Stimulated activated CD8-positive, alpha-beta memory T cell treated with anti-CD3 and anti-CD28 coated beads, Interleukin-15, amount 100 ng/mL, for 1 hour (primary cell): ENCODE measurements at places on chromosomes 4 and X.

- DNase-seq = no peak
Observed at GRCh38 chrX:124530803-124531202, 184.4 kb downstream of the SH2D1A start.

DNA sequence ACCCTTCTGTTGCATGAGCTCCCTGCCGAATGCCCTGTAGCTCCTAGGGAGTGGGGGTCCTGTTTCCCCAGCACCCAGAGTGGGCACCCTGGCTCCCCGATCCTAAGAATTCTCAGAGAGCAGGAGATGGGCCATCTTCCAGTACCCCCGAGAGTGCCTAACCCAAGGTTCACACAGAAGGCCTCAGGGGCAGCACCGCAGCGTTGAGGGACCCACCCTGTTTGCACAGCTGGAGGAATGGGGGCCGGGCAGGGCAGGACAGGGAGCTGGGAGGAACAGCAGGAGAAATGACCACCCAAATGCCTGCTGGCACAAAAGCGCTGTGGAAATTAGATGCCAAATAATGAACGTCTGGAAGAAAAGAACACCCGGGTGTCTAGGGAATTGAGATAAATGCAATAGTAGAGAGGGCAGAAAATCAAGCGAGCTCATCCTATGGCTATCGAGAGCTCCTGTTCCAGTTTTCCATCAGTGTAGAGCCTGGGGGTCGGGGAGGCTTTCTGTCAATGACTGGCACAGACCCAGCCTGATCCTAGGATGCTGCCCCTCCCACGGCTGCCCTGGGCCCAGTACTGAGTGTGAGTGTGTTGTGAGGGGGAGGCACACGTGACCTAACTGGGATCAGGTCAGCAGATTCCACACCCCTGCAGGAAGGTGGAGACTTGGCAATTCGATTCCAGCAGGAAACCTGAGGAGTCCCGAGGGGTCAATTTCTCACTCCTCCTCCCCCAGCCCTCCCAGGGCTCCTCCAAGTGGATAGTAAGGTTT lies 25.7 kb downstream of the SEPTIN6 start:
- DNase-seq = no peak

DNA sequence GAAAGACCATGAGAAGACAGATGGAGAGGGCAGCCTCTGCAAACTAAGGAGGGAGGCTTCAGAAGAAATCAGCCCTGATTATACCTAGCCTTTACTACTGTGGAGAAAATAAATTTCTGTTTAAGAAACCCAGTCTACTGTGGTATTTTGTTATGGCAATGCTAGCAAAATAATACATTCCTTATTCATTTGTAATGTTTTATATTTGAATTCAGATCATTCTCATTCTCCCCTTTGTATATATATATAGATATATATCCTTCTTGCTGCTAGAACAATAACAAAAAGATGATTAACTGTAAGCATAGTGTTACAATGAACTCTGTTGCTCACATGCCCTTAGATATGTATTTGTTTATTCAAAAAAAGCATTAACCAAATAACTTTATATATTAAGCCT lies 22.5 kb downstream of the DMD start:
- no peak for DNase-seq

DNA sequence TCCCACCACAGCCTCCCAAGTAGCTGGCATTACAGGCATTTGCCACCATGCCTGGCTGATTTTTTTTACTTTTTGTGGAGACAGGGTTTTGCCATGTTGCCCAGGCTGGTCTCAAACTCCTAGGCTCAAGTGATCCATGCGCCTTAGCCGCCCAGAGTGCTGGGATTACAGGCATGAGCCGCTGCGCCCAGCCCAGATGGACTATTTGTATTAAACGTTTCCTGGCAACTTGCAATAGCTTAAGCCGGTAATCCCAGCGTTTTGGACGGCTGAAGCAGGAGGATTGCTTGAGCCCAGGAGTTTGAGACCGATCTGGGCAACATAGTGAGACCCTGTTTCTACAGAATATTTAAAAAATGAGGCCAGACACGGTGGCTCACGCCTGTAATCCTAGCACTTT lies 18.4 kb downstream of the UBE2K start:
- DNase-seq = no peak

DNA sequence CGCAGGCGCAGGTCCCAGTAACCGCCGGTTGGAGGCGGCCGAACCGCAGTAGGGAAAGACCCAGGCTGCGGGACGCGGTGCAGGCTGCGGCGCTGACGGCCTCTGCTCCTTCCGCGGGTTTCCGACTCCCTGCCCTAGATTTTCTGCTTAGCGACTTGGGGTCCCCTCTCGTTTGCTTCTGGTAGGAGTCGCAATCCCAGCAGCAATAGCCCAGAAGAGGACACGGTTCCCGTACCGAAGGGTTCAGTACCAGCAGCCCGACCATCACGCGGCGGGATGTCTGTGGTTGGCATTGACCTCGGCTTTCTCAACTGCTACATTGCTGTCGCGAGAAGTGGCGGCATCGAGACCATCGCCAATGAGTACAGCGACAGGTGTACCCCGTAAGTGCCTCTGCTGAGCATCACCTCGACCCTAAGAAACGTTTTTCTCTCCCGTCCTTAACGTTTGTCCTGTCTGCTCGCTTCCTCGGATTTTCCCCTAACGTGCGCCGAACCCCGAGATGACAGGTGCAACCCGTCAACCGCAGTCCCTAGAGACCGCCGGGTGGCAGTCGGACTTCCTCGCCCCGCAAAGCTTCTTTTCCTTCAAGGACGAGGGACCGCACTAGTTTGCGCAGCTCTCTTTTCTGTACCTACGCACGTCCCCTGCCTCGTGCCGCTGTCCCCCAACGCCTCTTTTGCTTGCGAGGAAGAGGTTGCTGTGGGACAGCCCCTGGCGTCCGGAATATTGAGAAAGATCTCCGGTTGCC lies at the start of gene HSPA4L:
TSS of gene HSPA4L (plus strand) at position 48 of the 751 bp plus-strand sequence. CDS start at position 277, 229 bp downstream.
- DNase-seq = no peak

DNA sequence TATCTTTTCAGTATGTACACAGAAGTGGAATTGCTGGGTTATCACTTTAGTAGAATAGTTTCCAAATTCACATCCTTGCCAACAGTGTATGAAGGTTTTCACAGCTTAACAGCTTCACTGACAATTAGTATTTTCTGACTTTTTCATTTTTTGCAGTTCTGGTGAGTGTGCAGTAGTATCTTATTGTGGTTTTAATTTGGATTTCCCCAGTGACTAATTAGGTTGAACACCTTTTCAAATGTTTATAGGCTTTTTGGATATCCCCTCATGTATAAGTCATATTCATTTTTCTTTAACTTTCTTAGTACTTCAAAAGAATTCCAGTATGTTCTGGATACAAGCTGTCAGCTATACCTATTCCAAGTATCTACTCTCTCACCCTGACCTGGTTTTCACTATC lies 37.1 kb downstream of the BRCC3 start:
- no peak for DNase-seq

DNA sequence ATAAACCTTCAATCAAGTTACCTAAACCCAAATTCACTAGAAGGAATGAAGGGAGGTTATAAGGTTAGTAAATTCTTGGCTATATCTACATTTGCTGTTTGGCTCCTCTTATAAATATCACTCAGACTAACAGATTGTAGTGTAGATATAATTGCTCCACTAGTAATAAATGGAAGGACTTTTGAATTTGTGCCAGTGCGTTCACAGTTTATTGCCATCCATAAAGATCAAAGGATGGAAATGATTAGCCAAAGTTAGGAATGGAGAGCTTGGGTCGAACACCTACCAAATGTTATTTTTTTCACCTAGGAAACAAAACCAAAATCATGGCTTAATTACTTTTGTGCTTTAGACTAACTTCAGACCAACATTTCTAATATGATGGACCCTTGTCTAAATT lies 9.2 kb downstream of the DTHD1 start:
- DNase-seq = no peak

GRCh38 chr4:123520325-123520724 lies 123.7 kb downstream of the SPRY1 start:
- DNase-seq = no peak

DNA sequence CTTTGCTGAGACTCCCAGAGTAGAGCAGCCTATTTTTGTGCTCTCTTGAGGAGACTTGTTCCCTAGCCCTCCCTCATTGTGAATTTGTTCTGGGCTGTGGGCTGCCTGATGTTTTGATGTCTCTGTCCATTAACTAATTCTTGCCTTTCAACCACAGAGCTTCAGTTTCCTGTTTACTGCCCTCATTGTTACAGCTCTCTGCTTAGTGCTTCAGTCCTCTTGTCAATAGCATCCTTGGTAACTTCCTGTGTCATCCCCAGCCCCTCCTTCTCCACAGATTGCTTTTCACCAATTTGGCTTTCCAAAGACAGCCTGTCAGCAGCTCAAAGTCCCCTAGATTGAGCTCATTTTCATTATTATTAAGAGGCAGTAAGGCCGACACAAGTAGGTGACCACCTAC lies 69.9 kb downstream of the COX7B2 start:
- DNase-seq = no peak

- no peak for DNase-seq
Observed at GRCh38 chr4:112214390-112215264, 17.0 kb upstream of the AP1AR start.

- no peak for DNase-seq
Observed at GRCh38 chr4:169330811-169331210, 60.1 kb upstream of the SH3RF1 start.

DNA sequence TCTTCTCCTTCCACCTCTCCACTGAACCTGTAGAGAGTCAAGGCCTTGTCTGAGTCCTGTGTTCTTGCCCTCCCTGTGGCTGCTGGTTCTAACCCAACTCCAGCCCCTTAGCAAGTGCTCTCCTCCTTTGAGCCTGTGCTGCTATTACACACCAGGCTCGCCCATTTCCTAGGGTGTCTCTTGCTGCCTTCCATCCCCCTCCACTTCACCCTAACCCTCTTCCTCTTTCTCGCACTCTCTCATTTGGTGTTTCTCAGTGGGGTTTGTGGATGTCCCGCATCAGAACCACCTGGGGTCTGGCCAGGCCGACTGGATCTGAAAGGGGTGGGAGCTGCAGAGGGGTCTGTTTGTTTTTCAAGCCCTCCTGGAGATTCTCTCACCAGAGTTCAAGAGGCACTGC lies 156.7 kb downstream of the SPRY1 start:
- no peak for DNase-seq

GRCh38 chr4:142565771-142566170 lies 280.3 kb downstream of the INPP4B start:
- DNase-seq = no peak

DNA sequence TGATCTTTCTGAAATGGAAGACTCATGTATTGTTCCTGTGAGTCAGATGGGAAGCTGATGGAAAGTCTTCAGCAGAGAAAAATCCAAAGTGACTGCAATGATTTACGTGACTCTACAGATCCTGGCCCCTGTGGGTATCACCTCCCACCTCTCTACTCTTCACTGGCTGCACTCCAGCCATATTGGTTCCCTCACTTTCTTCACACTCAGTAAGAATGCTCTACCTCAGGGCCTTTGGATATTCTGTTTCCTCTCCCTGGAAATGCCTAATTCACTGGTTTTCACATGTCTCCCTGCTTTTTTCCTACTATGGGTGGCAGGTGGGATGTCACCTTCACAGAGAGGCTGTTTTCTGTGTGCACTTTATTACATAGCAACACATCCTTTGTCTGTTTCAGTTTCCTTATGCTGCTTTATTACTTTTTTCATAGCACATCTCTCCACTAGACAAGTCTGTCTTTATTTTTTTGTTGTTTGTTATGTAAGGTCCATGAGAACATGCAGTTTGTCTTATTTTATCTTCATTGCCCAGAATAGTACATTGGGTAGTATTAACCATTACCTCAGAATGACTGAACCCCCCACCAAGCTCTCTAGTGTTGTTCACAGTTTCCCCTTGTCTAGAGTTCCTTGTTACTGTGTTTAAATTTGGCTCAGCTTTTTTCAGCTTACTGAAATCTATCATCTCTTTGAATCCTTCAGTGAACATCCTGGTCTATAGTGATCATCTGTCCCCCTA lies 57.6 kb upstream of the CLNK start:
- no peak for DNase-seq

DNA sequence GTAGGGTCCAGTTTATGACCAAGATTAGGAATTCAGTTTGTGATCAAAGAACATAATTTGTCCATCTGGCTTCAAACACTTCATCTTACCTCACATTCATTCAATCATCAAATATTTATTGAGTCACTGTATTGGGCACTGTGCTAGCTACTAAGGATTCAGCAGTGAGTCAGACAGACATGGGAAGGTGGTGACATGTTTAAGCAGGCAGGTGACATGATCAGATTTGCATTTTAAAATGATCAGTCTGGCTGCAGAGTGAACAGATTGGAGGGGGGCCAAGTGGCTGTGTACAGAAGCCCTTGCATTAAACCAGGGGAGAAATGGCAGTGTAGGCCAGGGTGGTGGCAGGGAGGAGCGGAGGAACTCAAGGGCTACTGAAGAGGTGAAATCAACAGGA lies 25.1 kb upstream of the APLN start:
- DNase-seq = no peak

- DNase-seq = no peak
Observed at GRCh38 chr4:75686346-75686745, 13.1 kb upstream of the G3BP2 start.

DNA sequence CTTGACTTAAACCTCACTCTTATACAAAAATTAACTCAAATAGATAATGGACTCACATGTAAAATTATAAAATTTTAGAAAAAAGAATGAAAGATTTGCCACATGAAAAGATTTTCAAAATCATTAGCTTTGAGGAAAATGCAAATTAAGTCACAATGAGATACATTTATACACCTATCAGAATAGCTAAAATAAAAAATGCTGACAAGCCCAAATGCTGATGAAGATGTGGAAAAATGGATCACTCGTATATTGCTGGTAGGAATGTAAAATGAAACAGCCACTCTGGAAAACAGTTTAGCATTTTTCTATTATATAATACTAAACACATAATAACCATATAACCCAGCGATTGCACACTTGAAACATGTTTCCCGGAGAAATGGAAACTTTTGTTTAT lies 316.2 kb downstream of the ANKRD50 start:
- DNase-seq = no peak

GRCh38 chr4:138113819-138114400 lies 128.2 kb downstream of the SLC7A11 start:
- no peak for DNase-seq

- DNase-seq = no peak
Observed at GRCh38 chrX:136762820-136763452, 17.8 kb downstream of the ARHGEF6 start.

DNA sequence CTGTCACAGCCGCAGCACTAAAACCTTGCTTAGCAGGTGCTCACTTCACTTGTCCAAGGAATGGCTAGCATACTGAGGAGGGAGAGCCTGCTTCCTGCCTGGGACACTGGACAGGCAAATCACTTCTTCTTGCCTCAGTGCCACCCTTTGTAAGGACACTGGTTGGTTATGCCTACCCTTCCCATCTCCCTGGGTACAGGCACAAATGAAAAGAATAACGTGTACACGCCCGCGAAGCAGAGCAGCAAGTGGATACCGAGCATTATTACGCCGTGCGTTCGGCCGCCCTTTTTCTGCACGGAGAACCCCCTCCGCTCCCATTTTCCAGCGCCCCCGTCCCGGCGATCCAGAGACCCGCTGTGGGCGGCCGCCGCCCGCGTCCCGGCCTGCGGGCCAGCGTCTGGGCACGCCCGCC lies 338 bp upstream of the KLHL2 start:
- no peak for DNase-seq

DNA sequence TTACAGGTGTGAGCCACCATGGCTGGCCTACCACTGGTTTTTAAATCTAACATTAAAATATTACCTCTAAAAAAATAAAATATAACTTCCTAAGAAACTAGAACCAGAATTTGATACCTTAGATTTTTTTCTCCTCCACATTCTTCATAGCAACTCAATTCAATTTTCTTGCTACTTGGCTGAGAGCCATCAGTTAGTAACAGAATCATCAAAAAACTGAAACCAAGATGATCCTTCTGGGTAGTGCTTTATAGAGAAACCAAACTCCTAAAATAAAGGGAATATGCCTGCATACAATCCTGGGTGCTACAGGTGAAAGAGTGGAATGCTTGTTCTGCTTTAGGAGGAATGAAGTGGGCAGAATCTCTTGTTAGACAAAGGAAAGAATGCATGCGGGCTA lies 64.4 kb downstream of the RPS3A start:
- no peak for DNase-seq
